ENCODE measurements at places on chromosomes 12 and 14.

- DNase-seq, result no peak
These were observed 8.0 kb downstream of the PHB2 start for GRCh38 chr12:6962285-6963015.

- DNase-seq, result no peak
These were observed 76.4 kb upstream of the GALNT9 start for GRCh38 chr12:132405742-132406251.

DNA sequence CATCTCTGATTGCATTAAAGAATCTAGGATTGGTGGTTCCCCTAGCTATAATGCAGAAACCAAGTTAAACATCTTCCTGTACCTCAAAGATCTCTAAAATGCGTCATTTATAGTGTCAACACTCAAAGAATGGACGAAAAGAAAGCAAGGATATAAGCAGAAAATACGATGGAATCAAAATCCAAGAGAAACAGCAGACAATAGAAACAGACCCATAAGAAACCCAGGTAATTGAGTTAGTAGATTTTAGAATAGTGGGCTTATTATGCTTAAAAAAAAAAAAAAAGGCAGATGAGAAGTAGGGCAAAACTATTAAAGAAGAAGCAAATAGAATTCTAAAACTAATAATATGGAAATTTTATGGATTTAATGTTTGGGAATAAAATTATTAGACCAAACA lies 44.4 kb downstream of the USP15 start:
- no peak for DNase-seq

- DNase-seq, result no peak
These were observed 158.6 kb downstream of the ZNF664 start for GRCh38 chr12:124131659-124132058.

DNA sequence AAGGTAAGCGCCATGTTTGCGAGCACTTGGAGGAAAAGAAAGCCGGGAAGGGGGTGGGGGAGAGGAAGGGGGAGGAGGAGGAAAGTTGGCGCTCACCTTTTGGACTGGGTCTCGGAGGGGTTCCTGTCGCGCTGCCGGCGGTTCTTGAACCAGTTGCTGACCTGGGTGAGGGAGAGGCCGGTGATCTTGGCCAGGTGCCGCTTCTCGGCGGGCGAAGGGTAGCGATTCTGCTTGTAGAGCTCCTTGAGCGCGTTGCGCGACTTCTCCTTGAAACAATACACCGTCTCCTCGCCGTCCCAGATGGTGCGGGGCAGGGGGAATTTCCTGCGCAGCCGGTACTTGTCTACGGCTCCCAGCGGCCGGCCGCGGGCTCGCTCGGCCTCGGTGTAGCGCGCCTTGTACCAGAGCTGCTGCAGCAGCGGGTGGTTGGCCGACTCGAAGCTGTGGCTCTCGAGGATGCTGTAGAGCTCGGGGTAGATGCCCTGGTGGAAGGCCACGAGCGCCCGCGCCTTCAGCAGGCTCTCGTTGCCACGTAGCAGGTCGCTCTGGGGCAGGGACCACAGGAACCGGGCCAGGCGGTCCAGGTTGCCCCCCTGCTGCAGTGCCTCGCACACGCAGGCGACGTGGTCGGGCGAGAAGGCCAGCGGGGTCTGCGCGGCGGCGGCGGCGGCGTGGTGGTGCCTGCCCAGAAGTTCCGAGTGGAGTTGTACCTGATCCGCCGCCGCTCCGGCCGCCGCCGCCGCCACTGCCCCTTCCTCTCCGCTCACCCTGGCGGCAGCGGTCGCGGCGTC lies 840 bp downstream of the SIX4 start:
- peak; percentile 19 for DNase-seq

DNA sequence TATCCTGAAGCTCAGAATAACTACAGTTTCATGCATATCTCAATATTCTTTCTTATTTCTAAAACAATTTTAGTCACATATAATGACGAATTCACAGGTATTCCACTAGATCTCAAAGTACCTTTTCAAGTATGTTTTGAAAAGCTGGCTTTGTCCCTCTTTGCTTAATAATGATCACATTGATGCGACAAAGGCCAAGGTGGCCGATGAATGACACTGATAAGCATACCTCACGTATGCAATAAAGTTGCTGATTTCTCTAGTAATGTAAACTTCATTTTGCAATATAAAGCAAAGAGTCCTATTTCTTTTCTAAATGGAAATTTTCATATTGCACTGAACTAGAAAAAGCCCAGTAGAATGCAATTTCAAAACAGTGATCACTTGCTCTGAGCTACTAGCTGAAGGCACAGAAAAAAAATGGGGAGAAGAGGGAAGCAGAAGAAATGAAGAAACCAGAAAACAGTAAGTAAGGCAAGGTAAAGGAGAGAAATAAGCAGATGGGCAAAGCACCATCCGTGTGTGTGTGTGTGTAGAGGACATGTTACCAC lies 29.3 kb downstream of the FGD6 start:
- no peak for DNase-seq

- DNase-seq, result no peak
These were observed 1133.3 kb downstream of the BCL11B start for GRCh38 chr14:98138666-98139065.

DNA sequence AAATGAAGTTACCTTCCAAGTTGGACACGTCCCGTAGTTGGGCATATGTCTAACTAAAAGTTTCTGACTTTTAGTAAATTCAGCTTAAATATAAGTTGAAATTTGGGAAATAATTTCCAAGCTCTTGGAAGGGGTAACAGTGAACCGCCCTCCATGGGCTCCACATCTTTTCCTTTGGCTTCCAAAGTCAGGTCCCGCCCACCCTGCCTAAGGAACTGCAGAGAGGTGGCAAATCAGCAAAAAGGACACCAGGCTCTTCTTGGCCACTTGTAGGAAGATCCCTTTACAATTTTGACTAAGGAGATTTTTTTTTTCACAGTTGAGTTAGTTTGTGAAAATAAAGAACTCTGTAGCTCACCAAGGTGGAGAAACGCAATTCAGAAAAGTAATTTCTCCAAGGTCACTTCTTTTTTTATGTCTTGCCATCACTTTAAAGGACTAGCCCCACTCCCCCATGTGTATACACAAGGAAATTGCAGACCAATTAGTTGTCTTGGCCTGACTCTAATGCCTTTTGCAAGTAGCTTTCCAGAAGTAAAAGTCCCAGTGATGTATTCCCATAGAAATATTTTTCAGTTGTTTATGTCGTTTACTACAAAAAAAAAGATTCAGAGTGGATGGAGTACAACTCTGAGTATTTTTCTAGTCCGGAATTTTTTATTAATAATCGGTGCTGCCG lies 181.2 kb downstream of the PELI2 start:
- DNase-seq, result no peak

DNA sequence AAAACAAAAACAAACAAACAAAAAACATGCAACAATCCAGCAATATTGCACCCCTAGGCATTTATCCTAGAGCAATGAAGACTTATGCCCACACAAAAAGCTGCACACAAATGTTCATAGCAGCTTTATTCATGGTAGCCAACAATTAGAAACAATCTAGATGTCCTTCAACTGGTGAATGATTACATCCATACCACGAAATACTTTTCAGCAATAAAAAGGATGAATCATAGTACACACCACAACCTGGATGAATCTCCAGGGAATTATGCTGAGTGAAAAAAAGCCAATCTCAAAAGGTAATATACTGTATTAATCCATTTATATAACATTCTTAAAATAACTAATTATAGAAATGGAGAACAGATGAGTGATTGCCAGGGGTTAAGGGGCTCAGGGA lies 14.5 kb upstream of the GPR162 start:
- DNase-seq, result no peak

- no peak for DNase-seq
These were observed 67.6 kb downstream of the KIF21A start for GRCh38 chr12:39375206-39375808.

DNA sequence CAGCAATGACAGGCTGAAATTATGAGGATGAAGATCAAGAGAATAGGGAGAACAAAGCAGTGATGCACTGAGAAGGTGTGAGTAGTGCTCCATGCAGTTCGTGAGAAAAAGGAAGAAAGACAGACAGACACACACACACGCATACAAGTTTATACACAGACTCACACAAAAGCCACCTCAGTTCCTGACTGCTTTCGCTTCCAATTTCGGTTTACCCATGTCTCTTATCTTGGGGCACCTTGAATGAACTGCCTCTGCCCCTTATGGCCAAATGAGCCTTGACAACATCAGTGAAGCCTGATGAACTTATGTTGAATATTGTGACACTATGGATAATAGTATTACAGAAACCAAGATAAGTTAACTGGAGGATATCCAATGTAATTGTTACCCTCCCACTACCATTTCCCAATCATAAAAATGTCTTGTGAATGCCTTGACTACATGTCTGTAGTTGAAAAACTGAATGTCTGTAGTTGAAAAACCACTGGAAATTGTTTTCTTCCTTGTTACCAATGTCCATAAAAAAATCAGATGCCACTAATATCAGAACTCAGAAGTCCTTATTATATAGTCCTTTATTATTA lies 380.4 kb upstream of the DDHD1 start:
- no peak for DNase-seq

DNA sequence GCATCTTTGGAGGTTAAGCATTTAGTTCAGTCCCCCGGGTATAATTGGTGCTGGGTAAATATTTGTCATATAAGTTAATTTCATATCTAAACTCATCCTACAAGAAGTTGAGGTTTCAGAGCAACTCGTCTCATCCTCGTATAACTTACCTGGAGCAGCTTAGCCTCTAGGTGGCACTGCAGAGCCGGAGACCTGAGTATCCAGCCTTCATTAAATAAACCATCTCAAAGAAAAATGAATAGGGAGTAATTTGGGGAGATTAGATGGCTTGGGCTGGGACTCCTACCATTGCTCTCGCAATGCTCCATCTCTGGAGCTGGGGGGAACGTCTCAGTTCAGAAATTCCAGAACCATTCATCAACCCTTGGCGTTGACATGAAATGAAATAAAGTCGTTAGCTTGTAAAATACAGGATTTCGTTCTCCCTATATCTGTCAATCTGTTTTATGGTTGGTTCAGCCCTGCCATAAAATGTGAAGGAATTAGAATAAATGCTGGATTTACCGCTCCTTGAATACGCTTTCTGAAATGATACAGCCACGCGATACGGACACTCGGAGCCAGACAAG lies 122.9 kb upstream of the TMEM132D start:
- DNase-seq, result no peak

DNA sequence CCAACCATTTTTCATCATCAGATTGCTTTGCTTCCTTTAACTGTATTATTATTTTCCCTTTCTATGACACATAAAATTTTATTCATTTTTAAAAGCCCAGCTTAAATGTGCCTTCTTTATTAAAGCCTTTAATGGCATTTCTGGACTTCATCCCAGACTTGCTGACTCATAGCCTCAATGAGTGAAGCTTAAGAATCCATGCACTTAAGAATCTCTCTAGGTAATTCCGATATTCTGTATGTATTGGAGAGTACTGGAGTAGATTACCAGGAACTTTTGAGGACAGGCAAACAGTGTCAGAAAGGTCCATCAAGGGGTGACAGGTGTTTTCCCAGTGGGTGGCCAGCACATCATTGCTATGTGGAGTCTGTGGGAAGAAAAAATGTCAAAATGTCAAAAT lies 107.9 kb downstream of the PTPRQ start:
- no peak for DNase-seq

DNA sequence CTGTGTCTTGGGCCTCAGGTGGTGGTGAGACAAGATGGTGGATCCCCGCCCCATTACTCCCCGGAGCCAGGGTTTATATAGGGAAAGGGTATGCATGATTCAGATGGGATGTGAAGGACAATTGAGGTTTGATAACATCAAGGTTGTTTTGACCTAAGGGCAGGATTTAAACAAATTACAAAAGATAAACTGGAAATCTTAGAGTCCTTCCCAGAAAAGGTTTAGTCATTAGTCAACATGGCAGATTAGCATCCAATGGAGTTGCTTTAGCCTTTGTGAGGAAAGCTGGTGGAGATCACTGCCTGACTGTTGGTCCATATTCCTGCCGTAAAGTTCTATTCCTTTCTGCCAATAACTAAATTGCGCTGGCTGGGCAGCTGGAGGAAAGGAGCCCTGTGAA lies 15.6 kb upstream of the FRMD6 start:
- DNase-seq, result no peak

GRCh38 chr14:22888662-22889061 lies 5.6 kb downstream of the REM2 start:
- DNase-seq, result no peak

- DNase-seq, result no peak
These were observed 287.5 kb downstream of the GALC start for GRCh38 chr14:87705439-87705896.

- no peak for DNase-seq
These were observed 7.4 kb downstream of the ASCL1 start for GRCh38 chr12:102964872-102965271.

- DNase-seq, result no peak
These were observed 44.0 kb downstream of the KLRG1 start for GRCh38 chr12:9033265-9033887.

- DNase-seq, result no peak
These were observed 58.6 kb upstream of the RASSF3 start for GRCh38 chr12:64551676-64552075.

DNA sequence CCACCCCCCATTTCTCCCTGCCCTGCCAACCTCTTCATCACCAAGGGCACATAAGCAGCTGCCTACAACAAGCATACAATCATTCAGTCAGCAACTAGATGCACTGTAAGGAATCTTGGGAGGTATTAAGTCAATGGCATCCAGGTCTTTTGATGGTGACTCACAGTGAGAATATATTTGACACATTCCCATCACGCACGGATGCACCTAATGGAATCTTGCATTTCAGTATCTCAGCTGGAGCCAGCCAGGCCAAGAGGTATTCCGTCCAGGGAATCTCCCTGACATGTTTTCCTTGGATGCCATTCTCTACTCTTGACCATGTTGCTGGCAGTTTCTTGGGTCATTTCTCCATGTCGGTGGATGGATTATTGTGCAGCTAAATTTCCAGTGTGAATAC lies 73.9 kb upstream of the CAPRIN2 start:
- no peak for DNase-seq

GRCh38 chr12:53844994-53845844 lies 93.4 kb upstream of the HOXC13 start:
- no peak for DNase-seq

GRCh38 chr12:105860561-105861207 lies 278.1 kb downstream of the NUAK1 start:
- DNase-seq, result no peak

DNA sequence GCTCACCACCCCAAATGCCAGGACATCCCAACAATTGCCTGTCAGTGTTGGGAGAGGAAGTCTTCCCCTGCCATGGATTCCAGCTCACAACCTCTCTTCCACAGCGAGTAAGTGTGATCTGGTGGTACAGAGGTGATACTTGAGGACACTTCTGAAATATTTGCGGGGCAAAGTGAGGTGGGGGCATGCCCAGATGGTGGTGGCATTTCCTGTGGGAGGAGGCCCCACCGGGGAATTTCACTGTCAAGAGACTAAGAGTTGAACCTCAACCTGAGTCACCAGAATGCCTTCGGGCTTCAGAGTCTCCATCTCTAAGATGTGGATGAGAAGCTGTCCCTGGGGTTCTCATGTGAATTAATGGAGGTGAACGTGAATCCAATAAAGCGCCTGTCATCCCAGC lies 122.3 kb upstream of the RFLNA start:
- DNase-seq, result no peak

All from germinal center (tissue), 1 donor.